Right cardiac atrium (tissue), 5 donors: ENCODE measurements at places on chromosomes 13 and 19.

GRCh38 chr19:58328999-58329398 is 2.2 kb downstream of the ZSCAN22 start:
- no peak for DNase-seq

DNA sequence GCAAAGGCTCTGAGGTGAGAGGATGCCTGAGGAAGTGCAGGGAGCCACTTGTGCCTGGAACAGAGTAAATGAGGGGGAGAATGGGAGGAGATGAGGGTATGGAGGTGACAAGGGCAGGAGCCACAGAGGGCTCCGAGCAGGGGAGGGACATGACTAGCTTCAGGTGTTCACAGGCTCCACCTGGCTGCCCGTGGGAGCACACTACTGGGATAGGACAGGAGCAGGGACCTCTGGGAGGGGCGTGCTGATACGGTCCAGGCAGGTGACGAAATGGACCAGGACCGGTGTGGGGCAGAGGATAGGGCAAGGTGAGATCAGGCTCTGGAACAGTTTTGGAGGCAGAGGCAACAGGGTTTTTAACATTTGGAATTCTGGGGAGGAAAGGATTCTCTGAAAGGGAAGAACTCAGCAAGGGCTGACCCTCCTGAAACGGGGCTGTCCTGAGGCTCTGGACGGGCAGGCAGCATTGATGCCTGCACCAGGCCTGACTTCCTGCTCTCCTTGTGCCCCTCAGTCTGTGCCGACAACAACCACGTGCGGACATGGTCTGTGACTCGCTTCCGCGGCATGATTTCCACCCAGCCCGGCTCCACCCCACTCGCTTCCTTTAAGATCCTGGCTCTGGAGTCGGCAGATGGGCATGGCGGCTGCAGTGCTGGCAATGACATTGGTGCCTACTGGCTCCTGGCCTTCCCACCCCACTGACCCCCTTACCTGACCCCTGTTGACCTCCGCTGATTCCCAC is 11.6 kb downstream of the SHKBP1 start:
- DNase-seq, result no peak

GRCh38 chr19:6372594-6373095 is at the start of gene ALKBH7:
TSS of gene ALKBH7 (plus strand) at chr19:6372794. CDS start at chr19:6372821, 27 bp downstream.
- peak; percentile 99 for DNase-seq

DNA sequence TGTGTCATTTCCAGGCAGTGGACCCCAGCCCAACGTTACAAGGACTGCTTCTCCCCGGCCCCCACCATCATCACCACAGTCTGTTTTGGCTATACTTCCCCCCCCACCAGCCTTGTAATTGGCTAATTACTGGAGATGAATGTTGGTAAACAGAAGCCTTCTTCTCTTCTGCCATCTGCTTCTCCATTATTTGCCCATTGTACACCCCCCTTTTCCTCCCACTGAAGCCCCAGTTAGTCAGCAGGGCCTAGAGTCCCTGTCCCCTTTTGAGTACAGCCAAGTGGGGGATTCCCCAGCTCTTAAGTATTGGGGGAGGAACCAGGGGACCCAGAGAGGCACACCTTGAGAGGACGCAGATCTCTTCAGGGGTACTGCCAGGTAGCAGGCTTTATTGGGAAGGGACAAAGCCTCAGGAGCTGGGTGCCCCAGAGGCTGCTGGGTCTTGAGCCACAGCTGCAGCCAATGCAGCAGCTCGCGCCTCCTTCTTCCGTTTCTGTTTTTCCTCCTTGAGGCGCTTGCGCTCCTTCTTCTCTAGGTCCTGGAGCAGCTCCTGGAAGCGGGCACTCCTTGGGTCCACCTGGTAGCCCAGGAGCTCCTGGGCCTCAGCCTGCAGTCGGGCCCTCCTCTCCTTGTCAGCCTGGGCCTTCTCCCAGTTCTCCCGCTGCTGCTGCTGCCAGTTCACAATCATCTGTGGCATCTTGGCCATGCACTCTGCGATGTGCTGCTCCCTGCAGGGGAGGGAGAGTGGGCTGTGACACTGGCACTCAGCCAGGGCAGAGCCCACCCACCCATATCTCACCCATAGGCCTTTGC is 3.0 kb downstream of the GADD45GIP1 start:
- no peak for DNase-seq

DNA sequence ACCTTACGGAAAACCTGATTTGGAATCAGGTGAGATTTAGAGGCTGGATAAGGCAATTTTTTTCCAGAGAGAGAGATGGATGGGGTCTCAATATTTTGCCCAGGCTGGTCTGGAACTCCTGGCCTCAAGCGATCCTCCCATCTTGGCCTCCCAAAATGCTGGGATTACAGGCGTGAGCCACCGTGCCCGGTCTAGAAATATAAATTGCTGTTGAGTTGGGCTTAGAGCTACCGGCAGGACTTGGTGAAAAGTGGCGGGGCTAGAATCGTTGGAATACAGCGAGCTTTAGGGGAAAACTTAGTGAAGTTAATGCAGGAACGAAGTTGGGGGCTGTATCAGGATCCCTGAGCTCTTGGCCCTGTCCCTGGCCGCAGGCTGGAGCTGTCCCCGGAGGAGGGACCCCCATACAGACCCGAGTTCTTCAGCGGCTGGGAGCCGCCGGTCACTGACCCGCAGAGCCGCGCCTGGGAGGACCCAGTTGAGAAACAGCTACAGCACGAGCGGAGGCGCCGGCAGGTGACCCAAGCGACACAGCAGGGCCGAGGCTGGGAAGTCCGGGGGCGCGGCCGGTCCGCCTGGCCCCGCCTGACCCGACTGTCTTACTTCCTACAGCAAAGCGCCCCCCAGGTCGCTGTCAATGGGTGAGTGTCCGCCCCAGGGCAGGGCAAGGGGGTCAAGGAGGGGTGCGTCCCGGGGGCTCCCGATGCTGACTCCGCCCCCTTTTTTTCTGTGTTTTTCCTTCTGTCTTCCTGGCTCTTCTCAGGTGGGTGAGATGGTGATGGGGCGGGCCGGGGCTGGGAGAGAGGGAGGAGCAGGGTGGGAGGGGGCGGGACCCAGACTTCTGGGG is 7.6 kb downstream of the EPS8L1 start:
- peak; percentile 70 for DNase-seq

GRCh38 chr19:33291623-33292534 is 10.5 kb downstream of the CEBPA start:
- DNase-seq, result no peak

- DNase-seq, result no peak
These were observed 38.1 kb downstream of the UCHL3 start for GRCh38 chr13:75587679-75588078.

DNA sequence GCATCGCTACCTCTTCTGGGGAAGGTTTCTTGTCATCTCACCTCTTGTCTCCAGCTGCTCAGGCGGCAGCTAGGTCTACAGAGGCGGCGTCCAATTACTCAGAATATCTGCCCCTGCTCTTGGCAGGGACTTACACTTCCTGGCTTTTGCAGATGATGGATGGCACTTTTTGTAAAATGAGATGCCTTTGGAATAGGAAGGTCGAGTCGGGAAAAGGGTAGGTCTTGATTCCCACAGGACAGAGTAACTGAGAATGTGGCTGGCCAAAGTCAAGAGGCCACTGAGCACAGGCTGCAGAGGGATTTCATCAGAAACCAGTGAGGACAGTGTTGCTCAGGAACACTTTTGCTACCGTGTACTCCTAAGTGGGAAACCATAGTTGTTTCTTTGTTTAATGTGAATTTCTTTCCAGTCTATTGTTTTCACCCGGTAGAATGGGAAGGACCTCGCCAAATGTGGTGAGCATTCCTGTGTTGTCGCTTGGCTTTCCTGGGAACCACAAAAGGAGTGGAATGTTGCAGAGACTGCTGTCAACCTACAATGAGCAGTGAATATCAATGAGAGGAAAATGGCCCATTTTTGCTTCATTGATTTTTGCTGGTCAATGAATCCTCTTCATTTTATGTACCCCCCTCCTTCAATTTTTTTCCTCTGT is 383.7 kb downstream of the HS6ST3 start:
- no peak for DNase-seq

- DNase-seq, result no peak
These were observed 174.6 kb downstream of the ITGBL1 start for GRCh38 chr13:101626925-101627555.
